ENCODE measurements at places on chromosomes 1 and 21.

DNA sequence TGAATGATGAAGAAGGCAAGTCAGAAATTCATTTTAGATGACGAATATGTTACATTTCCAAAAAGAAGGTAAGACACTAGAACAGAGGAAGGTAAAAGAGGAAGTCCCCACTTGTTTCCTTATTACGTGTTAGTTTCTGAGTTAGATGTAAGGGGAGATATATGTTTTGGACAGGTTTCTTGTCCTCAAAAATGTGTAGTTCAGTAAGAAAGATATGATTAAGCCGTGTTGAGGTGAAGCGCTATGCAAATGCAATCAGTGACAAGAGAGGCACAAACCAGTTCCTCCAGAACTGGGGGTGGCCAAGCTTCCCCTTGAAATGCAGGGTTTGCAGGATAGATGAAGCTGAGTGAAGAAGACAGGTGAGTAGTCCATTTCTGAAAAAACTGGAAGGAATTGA is 293.3 kb upstream of the RUNX1 start:
- no peak for DNase-seq

DNA sequence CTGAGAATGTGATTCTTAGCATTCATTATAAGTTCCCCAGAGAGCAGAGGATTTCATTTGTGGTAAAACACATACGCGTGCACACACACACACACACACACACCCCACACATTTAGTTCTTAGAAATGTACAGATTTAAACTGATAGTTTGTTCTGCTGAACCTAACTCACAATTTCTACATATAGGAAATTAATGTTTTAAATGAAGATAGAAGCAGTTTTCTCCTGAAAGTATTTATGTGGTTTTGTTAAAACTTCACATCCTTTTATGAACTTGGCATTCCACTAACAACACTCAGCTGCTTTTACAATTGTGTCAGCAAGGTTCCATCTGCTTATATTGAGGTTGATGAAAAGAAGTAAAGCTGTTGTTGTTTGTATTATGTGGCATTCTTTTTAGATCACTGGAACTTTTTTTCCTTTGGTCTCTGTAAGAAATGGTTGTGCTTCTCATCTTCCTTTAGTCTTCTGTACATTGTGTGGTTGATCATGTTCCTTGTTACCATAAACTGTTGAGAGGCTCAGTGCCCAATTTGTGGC is 41.6 kb downstream of the AK4 start:
- no peak for DNase-seq

GRCh38 chr1:222955964-222956363 is 141.1 kb downstream of the DISP1 start:
- no peak for DNase-seq

GRCh38 chr21:24112020-24112419 is 1495.3 kb downstream of the MRPL39 start:
- no peak for DNase-seq

DNA sequence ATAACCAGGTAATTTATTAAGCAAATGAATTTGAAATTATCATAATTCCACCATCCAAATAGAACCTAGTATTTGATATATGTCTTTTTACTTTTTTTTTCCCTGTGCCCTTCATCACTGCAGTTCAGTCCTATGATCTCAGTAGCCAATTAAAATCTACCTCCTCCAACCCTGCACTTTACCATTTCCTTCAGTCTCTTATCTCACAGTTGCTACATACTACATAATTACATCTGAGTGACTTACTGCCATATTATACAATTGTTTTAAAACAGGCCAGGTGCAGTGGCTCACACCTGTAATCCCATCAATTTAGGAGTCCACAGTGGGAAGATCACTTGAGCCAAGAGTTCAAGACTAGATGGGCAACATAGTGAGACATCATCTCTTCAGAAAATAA is 73.2 kb downstream of the PRKACB start:
- DNase-seq: no peak

GRCh38 chr1:60952612-60953111 is 129.7 kb upstream of the NFIA start:
- no peak for DNase-seq

DNA sequence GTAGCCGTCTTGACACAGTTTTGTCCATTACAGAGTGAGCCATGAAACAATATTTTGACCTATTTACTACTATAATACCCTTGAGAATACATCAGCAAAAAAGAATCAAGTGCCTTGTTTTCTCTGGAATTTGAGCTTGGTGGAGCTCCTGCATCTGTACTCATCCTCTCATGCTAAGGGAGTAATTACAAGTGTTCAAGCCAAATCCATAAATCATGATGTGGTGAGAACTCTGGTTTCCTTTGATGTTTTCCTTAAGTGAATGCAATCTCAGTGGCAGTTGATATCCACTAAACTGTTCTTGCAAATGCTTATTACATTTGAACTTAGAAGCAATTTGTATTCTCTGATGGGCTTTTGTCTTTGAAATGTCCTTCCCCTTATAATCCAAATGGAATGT is 824.6 kb upstream of the TMPRSS15 start:
- DNase-seq: peak; percentile 21

- peak; percentile 9 for DNase-seq
Observed at GRCh38 chr1:67735806-67736627, 51.0 kb downstream of the GADD45A start.

- no peak for DNase-seq
Observed at GRCh38 chr1:40029608-40030007, 10.9 kb upstream of the CAP1 start.

DNA sequence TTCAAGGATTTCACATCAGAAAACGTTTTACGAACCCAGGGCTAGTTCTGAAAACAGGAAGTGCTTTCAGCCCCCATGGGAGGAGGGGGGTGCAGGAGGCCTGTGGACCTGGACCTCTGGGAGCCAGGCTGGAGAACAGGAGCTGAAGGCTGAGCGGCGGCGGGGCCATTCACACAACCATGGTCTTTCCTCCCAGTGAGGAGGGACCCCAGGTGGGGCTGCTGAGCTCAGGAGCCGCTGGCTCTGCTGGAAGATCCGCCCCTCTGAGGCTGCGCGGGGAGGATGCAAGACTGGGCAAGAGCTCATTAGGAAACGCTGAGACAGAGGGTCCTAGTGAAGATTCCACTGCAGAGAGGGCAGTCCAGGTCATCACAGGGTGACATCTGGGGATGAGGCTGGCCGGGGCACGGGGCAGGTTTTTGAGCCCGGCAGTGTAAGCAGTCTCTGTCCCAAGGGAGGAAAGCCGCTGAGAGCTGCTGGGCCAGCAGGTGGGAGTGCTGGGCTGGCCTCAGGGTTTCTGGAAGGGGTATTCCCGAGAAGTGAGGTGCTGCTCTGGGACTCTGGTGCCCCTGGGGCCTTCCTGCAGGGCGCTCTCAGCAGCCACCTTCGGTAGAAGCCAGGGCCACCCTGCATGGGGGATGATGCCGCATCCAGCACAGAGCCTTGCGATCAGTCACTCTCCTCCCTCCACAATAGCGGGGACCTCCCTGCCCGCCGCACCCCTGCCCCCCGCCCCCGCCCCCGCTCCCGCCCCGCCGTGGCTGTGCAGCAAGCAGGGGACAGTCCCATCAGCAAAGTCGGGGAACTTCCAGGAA is 7.5 kb downstream of the MX2 start:
- peak; percentile 70 for DNase-seq

- no peak for DNase-seq
Observed at GRCh38 chr1:171819946-171820345, 21.4 kb upstream of the DNM3 start.

GRCh38 chr1:19336543-19336942 is 24.4 kb downstream of the SLC66A1 start:
- no peak for DNase-seq

DNA sequence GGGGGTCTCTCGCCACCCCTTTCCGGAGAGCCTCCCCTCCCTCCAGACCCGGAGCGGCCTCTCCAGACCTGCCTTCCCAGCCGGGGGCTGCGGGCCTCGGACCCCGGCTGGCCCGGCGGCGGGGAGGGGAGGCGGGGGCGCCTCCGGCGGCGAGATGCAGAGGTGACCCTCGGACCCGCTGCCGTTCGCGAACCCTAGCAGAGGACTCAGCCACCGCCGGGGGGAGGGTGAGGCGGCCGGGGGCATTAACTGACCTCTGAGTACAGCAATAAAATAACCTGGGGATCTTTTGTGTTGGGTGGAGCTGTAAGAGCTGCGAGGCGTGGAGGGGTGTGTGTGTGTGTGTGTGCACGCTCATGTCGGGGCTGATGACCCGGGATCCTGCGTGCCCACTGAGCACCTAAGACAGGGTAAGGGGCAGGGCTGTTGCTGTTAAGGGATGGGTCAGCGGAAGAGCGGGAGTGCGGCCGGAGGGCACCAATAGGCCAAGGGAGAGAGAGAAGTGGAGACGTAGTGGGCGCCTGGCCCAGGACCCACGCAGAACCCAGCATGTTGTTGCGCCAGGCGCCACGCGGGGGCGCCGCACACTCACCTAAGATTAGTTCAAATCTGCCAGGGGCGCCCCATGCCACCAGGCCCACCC is 6.3 kb downstream of the HAPLN2 start:
- peak; percentile 78 for DNase-seq

GRCh38 chr1:84286071-84286470 is 15.4 kb upstream of the SAMD13 start:
- DNase-seq: no peak

GRCh38 chr1:61825393-61825792 is 83.1 kb downstream of the PATJ start:
- DNase-seq: no peak

- DNase-seq: no peak
Observed at GRCh38 chr21:17602874-17603273, 9.8 kb downstream of the BTG3 start.

DNA sequence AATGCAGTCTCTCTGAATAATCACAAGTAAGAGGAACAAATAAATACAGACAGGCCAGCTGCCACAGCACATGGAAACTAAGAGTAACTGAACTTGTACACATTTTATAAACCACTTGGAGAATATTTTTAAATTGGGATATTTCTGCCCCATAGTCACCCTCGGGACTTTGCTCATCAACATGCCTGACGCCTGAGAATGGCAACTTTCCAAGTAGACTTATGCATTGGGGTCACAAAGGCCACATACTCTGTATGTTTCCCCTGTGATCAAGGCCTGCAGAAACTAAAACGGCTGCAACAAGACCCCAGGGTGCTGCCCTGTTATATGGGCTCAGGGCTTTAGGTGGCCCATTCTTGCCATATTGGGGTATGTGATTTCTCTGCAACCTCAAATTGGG is 38.3 kb upstream of the GJA5 start:
- no peak for DNase-seq

DNA sequence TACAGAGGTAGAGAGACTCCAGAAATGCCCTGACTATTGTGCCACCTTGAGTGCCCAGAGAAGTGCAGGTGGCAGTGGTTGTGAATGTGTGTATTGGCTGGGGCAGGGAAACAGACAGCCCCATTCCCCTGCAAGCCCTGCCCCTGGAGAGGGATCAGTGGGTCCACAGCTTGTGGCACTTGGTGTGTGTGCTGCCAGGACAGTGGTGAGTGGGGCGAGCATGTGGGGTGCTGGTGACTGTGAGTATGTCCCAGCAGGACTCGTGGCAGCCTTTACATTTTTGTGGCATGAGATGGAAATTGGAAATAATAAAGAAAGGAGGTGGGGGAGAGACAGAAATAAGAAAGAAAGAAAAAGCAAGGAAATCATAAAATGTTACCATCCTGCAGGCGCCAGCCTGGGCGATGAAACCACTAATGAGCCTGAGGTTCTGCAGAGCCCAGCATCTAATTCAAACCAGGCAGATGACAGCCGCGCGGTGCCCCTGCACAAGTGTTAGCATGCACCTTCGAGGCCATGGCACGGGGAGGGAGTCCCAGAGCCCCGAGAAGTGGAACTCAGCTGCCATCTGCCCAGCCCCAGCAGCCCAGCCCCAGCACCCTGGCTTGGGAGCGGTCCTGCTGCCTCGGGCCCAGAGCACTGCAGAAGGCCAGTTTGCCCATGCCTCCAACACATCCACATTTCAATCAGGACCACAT is 49.1 kb upstream of the ZBTB40 start:
- no peak for DNase-seq

DNA sequence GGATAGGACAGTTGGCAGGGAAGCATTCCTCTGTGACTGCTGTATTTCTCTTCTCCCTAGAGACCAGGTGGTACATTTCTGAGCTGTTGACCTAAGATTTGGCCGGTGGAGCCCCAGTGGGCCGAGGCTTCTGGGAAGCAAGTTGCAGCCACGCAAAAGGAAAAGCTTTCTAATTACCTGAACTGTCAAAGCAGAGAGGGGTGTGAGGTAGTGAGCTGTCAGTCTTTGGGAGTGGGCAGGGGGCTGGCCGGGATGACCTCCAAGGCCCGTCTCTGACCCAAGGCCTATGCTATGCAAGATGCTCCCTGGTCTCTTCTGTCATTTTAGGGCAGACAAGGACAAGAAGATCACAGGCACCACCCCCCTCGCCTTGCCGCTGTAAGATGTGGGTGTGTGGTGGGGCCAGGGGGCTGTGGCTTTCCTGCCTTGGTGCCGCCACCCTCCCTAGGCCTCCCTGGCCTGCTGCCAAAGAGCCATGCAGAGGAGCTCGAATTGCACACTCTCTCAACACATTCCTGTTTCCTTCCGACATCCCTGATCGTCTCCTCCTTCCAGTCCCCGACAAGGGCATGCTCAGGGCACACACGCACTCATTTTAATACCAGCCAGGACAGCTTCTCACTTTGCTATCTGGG is 7.7 kb downstream of the PADI1 start:
- peak; percentile 52 for DNase-seq

- no peak for DNase-seq
Observed at GRCh38 chr1:10057343-10057742, 24.6 kb downstream of the UBE4B start.

DNA sequence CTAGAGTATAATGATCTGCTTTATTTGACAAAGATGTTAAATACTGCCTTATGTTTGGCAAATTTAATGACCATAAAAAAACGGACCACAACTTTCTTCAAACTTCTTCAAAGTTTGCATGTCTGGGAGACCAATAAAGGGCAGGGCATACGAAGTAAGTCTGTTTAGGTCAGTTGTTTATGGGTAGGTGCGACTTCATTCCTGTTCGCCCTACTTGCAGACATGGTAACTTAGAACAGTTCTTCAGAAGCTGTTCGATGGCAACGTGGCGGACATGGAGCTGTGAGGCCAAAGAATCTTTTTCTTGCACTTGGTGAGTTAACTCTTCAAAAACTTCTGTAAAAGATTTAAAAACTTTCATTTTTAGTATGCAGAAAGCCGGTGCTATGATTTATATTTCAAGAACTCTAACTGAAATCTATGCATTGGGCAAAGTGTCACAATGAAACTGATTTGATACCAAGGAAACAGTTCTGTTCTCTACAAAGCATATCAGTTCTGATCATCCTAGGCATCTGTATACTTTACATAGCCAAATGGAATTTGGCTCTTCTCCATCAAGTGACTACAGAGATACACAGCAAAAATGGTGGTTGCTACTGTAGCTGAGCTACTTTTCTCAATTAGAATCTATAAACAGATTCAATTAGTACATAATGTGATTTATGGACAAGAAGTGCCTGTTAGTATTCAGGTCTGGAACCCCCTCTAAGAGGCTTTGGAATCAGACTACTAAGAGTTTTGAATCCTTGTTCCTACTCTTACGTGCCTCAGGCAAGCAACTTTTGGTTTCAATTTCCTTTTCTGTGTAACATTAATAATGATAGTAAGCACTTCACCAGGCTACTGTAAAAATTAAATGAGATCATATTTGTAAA is 25.7 kb downstream of the C21orf91 start:
- DNase-seq: no peak

All from nephron progenitor cell (in vitro differentiated cells).